ENCODE measurements at places on chromosomes 5 and 9. TPM values are rescaled to one million over a fixed set of nuclear protein-coding genes. Genes with fewer than 3 reads are reported as not detected.

The SPINK6 gene
- not detected for total RNA-seq

The BARX1 gene
- total RNA-seq: not detected

The CERCAM gene
- 44.3 TPM for total RNA-seq

The FBP2 gene
- not detected for total RNA-seq

The DNAI1 gene
- not detected for total RNA-seq
